ENCODE measurements at places on chromosomes 6 and 20.

GRCh38 chr20:43194137-43194536 lies 4.4 kb upstream of the PTPRT start:
- no peak for DNase-seq

GRCh38 chr6:142944124-142945048 lies 590 bp downstream of the HIVEP2 start:
- DNase-seq = no peak

GRCh38 chr6:83708546-83708969 lies 343 bp downstream of the SNAP91 start:
- DNase-seq = no peak

- DNase-seq = no peak
These were observed 7.6 kb upstream of the HIVEP2 start for GRCh38 chr6:142952614-142953013.

GRCh38 chr20:17595856-17596255 lies 26.0 kb downstream of the DSTN start:
- DNase-seq = no peak

GRCh38 chr6:12383448-12383847 lies 93.3 kb downstream of the EDN1 start:
- no peak for DNase-seq

GRCh38 chr20:22679197-22679596 lies 94.8 kb upstream of the FOXA2 start:
- no peak for DNase-seq

- DNase-seq = no peak
These were observed 50.7 kb downstream of the OPN5 start for GRCh38 chr6:47832386-47833100.

DNA sequence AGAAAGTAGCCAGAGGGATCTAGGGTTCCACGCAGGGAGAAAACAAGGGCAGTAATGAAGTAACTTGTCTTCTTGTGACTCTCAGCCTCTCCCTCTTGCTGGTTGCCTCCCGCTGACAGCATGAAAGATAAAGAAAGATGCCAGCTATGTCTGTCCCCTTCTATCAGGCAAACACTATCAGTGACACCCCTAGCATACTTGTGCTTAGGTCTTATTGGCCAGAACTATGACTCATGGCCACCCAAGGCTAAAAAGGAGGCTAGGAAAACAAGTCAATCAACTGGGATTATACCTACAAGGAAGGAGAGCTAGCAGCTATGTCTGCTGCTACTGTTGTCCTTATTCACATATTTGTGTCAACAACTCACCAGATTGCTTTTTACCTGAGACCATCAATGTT lies 206.8 kb upstream of the SOX4 start:
- DNase-seq = no peak

DNA sequence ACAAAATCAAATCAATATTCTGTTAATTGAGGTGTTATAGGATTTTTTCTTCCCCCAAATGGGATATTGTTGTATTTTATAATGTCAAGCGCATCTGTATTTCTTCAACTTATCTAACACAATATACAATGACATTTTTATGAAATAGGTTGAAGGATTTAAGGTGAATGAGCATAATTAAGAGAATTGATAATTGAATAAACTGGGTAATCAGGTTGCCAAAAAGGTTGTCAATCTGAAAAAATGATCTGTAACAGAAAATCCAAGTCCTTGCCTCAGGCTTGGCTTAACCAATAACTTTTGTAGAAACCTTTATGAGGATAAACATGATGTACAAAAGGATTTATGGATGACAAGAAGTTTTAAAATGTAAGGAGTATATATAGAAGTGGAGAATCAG lies 1101.7 kb upstream of the EYS start:
- DNase-seq = no peak

- DNase-seq = no peak
These were observed 145.3 kb upstream of the ECI2 start for GRCh38 chr6:4280707-4281106.

- no peak for DNase-seq
These were observed 60.2 kb downstream of the NCOA3 start for GRCh38 chr20:47561603-47562583.

DNA sequence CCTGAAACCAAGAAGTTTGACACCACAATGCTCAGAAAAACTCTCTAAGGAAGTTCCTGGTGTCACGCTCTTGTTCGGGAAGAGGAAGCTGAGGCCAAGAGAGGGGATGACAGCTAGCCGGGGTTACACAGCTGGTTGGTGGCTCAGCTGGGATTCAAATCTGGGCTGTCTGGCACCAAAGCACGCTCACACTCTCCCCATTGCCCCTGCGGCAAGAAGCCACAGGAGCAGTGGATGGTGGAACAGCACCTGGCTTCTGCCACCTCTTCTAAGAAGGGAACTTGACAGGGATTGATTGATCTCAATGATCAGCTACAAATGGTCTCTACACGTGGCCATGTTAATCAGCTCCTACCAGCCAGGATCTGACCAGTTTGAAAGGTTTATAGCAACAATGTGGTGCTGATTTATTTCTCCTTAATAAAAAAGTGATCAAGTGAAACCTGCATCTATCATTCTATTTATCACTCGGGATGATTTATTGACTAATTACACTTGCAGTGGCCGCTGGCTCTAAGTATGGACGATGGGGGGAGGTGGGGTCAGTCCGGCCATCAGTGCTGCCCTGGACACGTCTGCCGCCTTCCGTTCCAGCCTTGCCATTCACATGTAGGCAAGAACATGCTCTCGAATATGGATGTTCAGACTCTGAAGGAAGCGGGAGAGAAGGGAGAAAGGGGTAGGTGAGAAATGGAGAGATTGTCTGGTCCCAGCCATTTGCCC lies 71.9 kb upstream of the TOP1 start:
- DNase-seq = no peak

DNA sequence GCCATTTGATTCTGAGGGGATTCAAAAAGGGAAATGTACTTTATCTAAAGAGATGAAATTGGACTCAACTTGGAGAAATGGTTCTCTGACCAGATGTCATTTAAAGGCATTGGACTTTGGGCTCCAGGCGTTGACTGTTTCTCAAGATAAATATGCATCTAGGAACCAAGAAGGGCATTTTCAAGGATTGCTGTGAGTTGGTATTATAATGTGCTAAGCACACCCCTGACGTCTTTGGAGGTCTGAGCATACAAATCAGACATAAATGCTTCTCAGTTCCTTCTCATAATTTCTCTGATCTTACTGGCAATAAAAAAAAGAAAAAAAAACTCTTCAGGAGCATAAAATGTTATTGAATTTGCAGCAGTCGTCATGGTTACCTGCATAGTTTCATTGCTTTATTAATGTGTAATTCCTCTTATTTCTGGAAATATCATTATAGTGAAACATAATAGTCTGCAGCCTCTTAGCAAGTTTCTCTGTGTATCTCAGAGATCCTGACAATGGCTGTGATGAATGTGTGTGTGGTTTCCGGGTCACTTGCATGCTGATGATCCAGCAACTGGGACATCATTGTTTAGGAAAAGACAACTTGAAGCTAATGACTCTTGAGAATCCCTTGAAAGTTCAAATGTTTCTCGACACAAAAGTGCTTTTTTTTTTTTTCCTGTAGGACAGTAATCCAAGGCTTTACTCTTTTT lies 136.0 kb downstream of the AIG1 start:
- DNase-seq = peak; percentile 4

GRCh38 chr6:21732731-21733130 lies 139.2 kb downstream of the SOX4 start:
- DNase-seq = no peak

DNA sequence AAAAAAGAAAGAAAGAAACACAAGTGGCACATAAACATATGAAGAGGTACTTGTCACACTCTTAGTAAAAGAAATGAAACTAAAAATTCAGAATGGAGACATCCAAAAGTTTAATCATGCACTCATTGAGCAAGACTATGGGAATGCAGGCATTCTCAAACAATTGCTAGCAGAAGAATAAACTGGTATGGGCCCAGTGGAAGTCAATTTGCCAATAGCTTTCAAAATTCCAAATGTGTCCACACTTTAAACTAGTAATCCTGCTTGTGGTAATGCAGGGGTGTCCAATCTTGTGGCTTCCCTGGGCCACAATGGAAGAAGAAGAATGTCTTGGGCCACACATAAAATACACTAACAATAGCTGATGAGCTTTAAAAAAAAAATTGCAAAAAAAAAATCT lies 97.4 kb downstream of the EPB41L2 start:
- DNase-seq = no peak

- no peak for DNase-seq
These were observed 16.6 kb downstream of the ADRM1 start for GRCh38 chr20:62319346-62319909.

DNA sequence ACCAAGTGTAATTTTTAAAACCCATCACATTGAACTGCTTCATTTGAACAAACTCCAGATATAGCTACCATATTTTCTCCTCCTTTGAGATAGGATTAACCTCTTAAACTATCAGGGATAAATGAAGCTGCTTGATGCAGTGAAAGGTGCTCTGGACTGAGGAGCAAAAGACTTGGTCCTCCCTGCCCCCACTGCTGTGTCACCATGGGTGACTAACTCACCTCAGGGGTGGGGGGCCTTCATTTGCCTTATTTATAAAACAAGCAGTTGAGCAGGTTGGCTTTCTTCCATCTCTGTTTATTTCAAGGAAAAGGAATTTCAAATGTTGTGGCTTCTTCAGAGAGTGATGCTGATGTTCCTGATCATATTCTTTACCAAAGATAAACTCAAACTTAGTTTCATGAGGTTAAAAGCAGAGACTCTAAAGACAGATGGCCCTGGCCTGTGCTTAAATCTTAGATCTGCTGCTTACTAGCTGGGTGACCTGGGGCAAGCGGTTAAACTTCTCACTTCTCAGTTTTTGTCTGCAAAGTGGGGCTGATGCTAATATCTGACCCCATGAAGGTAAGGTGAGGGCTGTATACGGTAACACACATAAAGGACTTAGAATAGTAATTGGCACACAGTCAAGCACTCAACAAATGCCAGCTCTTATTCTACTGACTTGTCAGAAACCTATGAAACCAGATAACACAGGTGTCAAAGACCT lies 50.5 kb downstream of the FHL5 start:
- no peak for DNase-seq

DNA sequence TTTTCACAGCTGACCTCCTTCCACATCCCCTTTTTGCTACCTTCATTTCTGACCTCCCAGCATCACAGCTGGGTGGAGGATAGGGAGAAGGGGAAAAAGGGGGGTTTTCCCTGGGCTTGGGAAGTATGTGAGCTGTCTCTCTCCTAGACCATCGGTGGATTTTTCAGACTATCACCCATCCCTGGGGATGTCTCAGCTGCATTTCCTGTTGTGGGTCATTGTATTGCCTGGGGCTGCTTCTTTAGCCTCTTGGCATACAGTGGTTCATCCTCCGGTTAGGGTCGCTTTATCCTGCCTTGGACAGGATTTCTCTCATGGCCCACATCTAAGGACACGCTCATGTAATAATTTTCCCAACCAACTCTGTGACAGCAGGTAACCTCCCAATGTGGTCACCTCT lies 142.5 kb upstream of the ARG1 start:
- no peak for DNase-seq

GRCh38 chr6:38476141-38476540 lies 163.6 kb downstream of the BTBD9 start:
- no peak for DNase-seq

- no peak for DNase-seq
These were observed 50.6 kb downstream of the SOD2 start for GRCh38 chr6:159642481-159642880.

DNA sequence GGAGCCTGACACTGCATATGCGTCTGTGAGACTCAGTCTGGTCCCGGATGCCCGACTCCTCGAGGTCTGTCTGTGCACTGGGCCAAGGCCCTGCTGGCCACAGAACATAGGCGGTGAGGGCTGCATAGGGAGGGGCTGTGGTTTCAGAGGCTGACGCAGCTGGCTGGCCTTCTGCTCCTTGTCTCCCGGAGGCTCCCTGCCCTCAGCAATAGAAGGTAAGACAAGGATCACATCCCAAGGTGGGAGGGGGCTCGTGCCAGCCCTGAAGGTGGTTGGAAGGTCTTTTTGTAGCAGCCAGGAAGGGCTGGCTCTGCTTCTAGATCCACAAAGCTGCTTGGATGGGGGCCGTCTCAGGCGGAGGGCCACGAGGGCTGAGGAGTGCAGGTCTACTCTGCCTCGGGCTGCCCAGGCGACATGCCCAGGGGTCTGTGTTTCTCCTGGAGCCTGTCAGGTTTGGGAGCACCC lies 239.8 kb upstream of the SULF2 start:
- no peak for DNase-seq

GRCh38 chr6:32118782-32119628 lies 9.0 kb downstream of the ATF6B start:
- no peak for DNase-seq

DNA sequence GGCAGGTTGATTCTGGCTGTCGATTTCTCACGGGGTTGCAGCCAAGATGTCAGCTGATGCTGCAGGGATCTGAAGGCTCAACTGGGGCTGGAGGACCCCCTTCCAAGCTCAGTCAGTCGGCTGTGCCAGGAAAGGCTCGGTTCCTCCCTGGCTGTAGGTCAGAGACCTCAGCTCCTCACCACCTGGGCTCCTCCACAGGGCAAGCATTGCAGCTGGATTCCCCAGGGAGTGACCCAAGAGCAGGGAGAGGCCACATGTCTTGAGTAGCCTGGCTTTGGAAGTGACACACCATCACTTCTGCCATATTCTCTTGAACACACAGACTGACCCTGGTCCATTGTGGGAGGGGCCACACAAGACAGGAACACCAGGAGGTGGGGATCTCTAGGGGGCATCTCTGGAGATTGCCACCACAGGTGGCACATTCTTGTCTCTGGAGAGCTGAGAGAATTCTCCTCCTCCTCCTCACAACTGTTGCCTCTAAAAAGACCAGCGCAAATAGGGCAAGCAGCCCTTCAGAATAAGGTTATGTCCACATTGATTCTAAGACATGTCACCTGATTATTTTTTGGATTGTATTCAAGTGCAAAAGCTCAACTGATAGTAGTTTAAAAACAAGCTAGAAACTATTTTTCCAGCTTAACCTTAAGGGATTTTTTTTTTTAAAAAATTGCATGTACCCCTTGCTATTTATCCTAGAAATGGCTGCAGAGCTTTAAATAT lies 270.5 kb downstream of the NRN1 start:
- DNase-seq = no peak

DNA sequence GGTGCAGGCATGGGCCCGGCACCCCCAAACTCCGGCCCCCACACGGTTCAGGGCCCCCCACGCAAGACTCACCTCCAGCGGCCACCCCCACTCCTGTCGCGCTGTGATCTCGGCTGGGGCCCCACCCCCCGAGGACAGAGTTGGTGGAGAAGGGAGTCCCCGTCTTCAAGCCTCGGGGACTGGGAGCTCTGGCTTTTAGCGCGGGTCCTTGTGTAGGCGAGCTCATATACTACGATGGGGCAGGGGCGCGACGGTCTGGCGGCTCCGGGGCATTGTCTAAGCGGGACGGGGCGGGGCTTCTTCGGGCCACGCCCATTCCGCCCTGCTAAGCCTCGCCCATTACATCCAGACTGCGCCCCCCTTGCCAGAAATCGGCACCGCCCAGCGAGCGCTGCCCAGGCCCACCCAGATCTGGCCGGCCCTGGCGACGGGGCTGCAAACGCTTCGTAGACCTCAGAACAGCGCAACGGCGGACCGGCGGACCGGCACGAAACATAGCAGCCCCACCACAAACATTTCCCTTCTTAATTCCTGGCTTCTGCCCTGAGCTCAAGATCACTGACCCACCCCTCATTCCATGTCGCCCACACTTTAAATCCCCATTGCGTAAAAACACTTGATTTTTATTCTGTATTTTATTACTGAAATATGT lies 1.0 kb upstream of the DDAH2 start:
- no peak for DNase-seq

- no peak for DNase-seq
These were observed 39.5 kb downstream of the CITED2 start for GRCh38 chr6:139334806-139335446.

- DNase-seq = no peak
These were observed 233.2 kb upstream of the SYNDIG1 start for GRCh38 chr20:24236201-24236600.
